ENCODE measurements at places on chromosomes 3 and 15. TPM values are rescaled to one million over a fixed set of nuclear protein-coding genes. Genes with fewer than 3 reads are reported as not detected.

NPTN gene
- 154 TPM for total RNA-seq

MKRN3 gene
- 3.0 TPM for total RNA-seq

CISH gene
- total RNA-seq = 0.73 TPM

C2CD4A gene
- not detected for total RNA-seq

TRIM69 gene
- 28.2 TPM for total RNA-seq

RHCG gene
- total RNA-seq = not detected

ADIPOQ gene
- total RNA-seq = under 0.01 TPM

CNTN6 gene
- total RNA-seq = not detected

PLIN1 gene
- total RNA-seq = 0.50 TPM

IGDCC3 gene
- total RNA-seq = not detected

ZBBX gene
- not detected for total RNA-seq

AMT gene
- total RNA-seq = 1.2 TPM

TLR9 gene
- total RNA-seq = under 0.01 TPM

CCDC39 gene
- total RNA-seq = 0.17 TPM

GHRL gene
- not detected for total RNA-seq

SAMMSON gene
- not detected for total RNA-seq

RMDN3 gene
- total RNA-seq = 16.0 TPM

DNAH1 gene
- 5.0 TPM for total RNA-seq

GCNT3 gene
- 1.7 TPM for total RNA-seq

ATR gene
- total RNA-seq = 19.4 TPM

ARIH2 gene
- 64.4 TPM for total RNA-seq

DGKG gene
- total RNA-seq = 0.87 TPM

MAGEF1 gene
- total RNA-seq = 20.9 TPM

ZIC1 gene
- not detected for total RNA-seq

GDPGP1 gene
- total RNA-seq = 10.4 TPM

HTR3E gene
- total RNA-seq = not detected

SERINC4 gene
- total RNA-seq = not detected

PARP15 gene
- 0.87 TPM for total RNA-seq

RHOV gene
- not detected for total RNA-seq

ASTE1 gene
- 8.6 TPM for total RNA-seq

HYAL1 gene
- total RNA-seq = 6.1 TPM

SPATA16 gene
- not detected for total RNA-seq

FES gene
- 38.7 TPM for total RNA-seq

Measured in smooth muscle cell of trachea (primary cell).